ENCODE measurements at places on chromosomes 7 and 10.
A peak's percentile ranks its signal among the peaks of the same experiment; 100 is the strongest.

GRCh38 chr10:120643351-120643750, 186.3 kb downstream of the PLPP4 start:
- no peak for DNase-seq

DNA sequence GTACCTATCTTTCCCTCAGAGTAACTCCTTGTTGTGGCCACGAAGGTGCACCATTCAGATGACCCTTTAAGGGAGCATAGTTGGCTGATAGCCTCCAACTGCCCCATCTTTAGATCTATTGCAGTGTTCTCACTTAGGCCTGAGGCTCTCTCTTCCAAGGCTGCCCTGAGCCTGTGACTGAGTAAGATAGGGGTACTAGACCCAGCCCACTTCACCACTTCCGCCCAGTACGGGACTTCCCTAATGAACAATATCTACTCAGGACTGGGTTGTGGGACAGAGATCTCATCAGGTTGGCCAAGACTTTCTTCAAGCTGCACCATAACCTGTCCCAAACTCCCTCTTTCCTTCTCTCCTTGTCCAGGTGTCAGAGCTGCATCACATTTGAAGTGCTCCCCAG, 5.7 kb upstream of the GNAI1 start:
- no peak for DNase-seq

DNA sequence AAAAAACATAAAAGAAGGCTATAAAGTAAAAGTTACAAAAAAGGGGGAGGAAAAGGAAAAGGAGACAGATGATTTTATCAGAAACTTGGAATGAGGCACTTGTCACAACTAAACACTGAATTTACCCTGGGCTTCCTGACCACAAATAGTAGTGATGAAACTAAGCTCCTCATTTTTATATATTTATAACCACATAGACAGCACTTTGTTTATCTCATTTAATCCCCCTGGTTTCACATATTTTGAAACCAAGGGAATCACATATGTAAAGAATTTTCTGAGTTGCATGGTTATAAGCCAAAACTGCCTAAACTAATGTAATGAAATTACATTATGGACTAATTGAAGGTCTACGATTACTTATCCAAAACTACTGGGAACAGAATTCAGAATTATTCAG, 39.6 kb upstream of the MET start:
- DNase-seq: no peak

GRCh38 chr7:1134951-1135350, 25.0 kb downstream of the ZFAND2A start:
- no peak for DNase-seq

DNA sequence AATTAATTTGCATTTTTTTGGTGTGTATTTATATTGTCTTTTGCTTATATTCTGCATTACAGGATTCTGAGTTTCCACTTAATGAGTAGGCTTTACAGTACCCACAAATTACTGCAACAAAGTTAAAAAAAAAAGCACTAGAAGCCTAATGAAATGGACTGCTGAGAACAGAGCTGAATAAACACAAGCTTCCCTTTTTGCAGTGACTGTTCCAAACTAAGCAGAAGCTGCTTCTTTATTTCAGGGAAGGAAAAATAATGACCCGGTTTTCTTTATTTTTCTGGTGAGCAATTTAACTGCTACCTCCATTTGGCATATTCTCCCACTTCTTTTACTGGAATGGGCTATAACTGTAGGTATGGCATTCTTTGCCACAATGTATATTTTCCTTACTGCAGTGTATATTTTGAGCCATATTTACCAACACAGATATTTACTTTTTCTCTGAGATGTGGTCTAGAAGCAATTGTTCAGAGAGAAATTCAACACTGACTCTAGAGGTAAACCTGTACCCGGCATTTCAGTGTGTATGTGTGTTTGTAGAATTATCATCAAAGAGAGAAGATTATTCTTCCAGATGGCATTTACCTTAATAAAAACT, 56.9 kb downstream of the HDAC9 start:
- DNase-seq: no peak

- peak; percentile 49 for DNase-seq
Measured at GRCh38 chr7:115340828-115341227, 418.9 kb downstream of the MDFIC start.
